ENCODE measurements at places on chromosomes 3 and 15. TPM values are rescaled to one million over a fixed set of nuclear protein-coding genes. Genes with fewer than 3 reads are reported as not detected.

Gene NECTIN3
- 11.7 TPM for total RNA-seq

Gene GASK1A
- total RNA-seq, result 0.92 TPM

Gene BSN
- 0.27 TPM for total RNA-seq

Gene ECE2
- not detected for total RNA-seq

Gene MYEF2
- 8.7 TPM for total RNA-seq

- no peak for DNase-seq
Measured at GRCh38 chr3:86481636-86482035, 509.3 kb downstream of the VGLL3 start.

GRCh38 chr3:15514663-15515340 is 6.7 kb downstream of the COLQ start:
- no peak for DNase-seq

DNA sequence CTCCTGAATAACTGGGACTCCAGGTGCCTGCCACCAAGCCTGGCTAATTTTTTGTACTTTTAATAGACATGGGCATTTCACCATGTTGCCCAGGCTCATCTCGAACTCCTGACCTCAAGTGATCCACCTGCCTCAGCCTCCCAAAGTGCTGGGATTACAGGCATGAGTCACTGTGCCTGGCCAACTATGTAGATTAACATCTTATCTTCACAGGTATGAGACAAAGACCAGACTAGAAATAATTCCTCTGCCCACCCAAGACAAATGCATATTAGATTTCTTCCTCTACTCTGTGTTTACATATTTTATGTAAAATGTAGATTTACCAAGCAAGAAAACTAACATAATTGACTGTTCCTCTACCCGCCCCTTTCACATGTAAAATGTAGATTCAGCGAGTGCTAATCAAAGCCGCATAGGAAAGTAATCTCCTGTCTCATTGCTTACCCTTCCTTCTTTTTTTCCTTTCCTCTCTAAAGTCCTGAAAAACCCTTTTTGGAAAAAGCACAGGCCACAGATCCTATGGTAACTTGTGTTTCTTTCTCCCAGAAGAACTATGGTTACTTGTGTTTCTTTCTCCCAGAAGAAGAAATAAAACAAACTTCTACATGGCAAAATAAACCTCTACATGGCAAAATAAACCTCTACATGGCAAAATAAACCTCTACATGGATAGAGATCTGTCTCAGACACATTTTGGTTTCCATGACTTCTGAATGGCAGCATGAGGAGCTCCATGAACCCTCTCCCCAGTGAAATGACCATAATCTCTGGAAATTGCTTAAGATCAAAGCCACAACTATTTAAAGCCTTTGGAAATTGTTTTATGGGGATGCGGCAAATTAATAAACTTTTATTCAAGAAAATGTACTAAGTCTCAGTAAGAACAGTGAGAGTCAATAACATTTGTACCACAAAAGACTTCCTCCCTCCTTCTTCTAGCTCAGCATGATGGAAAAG is 9.1 kb upstream of the ABHD2 start:
- no peak for DNase-seq

- no peak for DNase-seq
Measured at GRCh38 chr15:63465104-63465503, 39.3 kb upstream of the USP3 start.

GRCh38 chr15:75782926-75783325 is 60.3 kb upstream of the UBE2Q2 start:
- no peak for DNase-seq

DNA sequence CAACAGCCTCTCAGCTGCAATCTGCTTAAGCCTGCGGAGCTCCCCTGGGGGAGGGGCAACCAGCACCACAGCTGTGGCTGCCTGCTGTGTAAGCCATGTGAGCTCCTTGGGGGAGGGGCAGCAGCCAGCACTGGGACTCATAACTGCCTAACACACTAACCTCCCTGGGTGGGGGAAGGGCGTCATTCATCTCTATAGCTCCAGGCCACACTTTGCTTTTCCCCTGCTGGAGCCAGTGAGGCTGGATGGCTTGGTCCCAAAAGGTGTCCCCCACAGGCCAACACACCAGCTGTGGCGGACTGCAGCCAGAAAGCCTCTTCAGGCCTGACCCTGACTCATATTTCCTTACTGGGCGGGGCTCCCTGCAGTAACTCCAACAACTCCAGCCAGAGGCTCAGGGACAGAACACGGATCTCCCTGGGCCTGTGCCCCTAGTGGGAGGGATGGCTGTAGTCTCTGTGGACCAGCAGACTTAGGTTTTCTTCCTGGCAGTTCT is 129.8 kb downstream of the PPM1L start:
- peak; percentile 88 for DNase-seq

DNA sequence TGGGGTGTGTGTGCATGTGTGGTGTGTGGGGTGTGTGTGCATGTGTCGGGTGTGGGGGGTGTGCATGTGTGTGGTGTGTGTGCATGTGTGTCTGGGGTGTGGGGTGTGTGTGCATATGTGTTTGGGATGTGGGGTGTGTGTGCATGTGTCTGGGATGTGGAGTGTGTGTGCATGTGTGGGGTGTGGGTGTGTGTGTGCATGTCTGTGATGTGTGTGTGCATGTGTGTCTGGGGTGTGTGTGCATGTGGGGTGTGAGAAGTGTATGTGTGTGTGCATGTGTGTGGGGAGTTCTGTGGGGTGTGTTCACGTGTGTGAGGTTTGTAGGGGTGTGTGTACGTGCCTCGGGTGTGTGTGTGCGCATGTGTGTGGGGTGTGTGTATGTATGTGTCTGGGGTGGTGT is 6.7 kb upstream of the OCA2 start:
- DNase-seq, result no peak
